Activated CD4-positive, alpha-beta memory T cell treated with anti-CD3 and anti-CD28 coated beads, Interleukin-2, amount 10 ng/mL, durations not matched to agents 7 days and 5 days (primary cell): ENCODE measurements at places on chromosomes 7 and 10. TPM values are rescaled to one million over a fixed set of nuclear protein-coding genes. Genes with fewer than 3 reads are reported as not detected.

The NOLC1 gene
- total RNA-seq, result 57.0 TPM

The SPDYE8 gene
- total RNA-seq, result not detected

The LAMB1 gene
- total RNA-seq, result not detected

The CTNNA3 gene
- total RNA-seq, result 0.78 TPM

The PPP1R17 gene
- not detected for total RNA-seq

The SPACDR gene
- 4.0 TPM for total RNA-seq

The DNAJC12 gene
- total RNA-seq, result 4.1 TPM

The EGR2 gene
- total RNA-seq, result 6.4 TPM

- H3K4me3 ChIP-seq, result no peak overlapping the region
- no peaks in the 10 kb centered on the region for H3K36me3 ChIP-seq
- DNase-seq, result no peak
- H3K27ac ChIP-seq, result no peak overlapping the region
Measured at GRCh38 chr7:1433128-1433920, 25.9 kb downstream of the MICALL2 start.

DNA sequence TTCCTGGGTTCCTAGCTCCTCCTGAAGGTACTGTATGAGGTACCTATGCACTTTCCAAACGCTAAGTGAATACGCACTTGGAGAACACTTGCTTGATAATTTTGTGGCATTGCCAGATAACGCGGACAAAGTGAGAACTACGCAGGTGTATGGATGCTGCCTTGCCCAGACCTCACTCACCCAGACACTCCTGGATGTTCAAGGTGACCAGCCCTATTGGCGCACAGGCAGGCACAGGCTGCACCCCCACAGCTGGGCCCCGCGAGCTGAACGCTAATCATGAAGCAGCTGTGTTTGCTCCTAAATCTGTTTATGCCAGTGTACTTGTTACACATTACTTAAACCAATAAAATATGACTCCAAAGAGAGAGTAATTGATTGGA, 27.3 kb downstream of the DIP2C start:
- DNase-seq, result no peak
- H3K27ac ChIP-seq, result no peak overlapping the region
- peaks cover 6% of the 10 kb centered on the region for H3K4me1 ChIP-seq

GRCh38 chr10:24701447-24701846, 22.2 kb downstream of the ARHGAP21 start:
- peaks cover 22% of the 10 kb centered on the region for H3K4me1 ChIP-seq
- H3K4me3 ChIP-seq, result no peak overlapping the region
- H3K36me3 ChIP-seq, result no peaks in the 10 kb centered on the region
- H3K27me3 ChIP-seq, result no peaks in the 10 kb centered on the region

DNA sequence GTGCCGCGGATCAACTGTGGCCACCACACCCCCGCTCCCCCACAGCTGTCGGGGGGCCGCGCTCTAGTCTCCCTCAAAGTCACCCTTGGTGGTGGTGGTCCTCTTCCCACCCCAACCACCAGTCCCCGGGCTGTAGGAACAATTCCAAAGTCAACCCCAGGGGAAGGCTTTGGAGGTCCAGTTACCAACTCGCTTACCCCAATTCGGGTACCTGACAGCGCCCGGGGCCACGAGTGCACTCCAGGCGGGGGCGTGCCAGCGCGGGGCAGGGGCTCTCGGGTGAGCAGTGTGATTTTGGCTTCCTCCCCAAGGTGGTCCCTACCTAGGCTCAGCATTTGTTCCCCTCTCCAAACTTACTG, 584 bp upstream of the ZMIZ1 start:
- peaks cover 51% of the 10 kb centered on the region for H3K4me1 ChIP-seq
- peaks cover 15% of the 10 kb centered on the region for H3K27me3 ChIP-seq
- peak overlapping the region; percentile 88 for H3K4me3 ChIP-seq
- DNase-seq, result peak; percentile 44
- no peaks in the 10 kb centered on the region for H3K36me3 ChIP-seq

DNA sequence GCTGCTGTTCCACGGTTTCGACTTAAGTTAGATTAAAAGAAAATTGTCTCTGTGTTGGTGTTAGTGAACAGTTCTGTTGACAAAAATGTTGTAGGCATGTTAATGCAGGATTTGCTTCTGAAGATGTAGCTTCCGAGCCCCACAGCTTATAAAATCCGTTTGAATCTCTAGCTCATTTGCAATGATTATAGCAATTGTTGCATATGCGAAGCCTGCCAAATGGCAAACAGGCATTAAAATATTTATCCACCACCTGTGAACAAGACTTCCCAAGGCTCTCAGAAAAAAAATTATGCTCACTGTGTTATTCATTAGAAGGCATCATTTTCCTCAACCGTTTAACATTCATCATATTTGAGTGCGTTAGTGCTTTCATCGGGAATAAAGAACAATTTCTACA, 14.3 kb downstream of the CFAP58 start:
- no peak for DNase-seq
- peaks cover 33% of the 10 kb centered on the region for H3K27me3 ChIP-seq
- peaks cover under 1% of the 10 kb centered on the region for H3K4me1 ChIP-seq
- H3K27ac ChIP-seq, result no peak overlapping the region
- no peak overlapping the region for H3K4me3 ChIP-seq

DNA sequence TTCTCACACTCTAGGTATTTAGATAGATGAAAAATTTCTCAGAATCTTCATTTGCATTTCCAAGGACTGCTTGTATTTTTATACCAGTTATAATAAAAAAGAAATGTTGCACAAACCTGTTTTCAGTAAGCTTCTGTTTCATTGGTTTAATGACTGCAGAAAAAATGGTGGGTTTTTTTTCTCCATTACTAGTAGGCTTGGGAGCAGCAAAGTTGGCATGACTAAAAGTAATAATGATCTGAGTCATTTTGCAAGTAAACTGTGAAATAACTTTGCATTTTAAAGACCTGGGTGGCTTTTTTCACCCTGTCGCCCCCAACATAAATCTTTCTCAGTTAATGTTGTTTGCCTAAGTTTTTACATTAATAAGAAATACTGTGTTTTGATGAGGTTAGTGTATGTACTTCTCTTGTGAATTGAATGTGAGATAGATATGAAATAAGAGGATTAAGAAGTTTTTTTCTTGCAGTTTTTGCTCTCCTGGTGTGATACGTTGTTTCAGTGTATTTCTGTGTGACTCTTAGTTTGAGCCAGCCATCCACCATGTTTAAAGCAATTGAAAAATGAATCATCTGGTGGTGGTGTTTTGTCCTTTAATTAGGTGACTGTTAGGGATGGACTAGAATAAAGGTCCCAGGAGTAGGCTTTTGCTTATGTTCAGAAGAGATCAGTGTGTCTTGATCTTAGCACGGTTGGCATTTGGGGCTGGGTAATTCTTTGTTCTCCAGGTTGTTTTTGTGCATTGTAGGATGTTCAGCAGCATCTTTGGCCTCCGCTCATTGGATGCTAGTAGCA, 1.8 kb downstream of the GNAI1 start:
- H3K27me3 ChIP-seq, result peaks cover 27% of the 10 kb centered on the region
- H3K27ac ChIP-seq, result no peak overlapping the region
- H3K36me3 ChIP-seq, result peaks cover 6% of the 10 kb centered on the region

DNA sequence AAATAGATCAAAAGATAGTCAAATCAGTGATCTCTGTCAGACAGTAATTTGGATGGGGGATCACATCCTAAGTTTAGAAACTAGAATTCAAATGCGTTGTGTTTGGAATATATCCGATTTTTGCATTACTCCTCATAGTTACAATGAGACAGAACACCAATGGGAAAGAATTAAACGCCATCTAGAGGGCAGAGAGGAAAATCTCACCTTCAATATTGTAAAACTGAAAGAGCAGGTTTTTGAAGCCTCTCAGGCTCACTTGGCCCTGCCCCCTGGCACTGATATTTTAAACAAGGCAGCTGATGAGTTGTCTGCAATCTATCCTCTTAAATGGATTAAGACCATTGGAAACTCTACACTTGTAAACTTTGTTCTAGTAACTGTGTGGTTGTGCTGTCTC, 17.7 kb downstream of the FRG2B start:
- no peaks in the 10 kb centered on the region for H3K4me1 ChIP-seq
- H3K27ac ChIP-seq, result no peak overlapping the region
- no peak for DNase-seq
- H3K4me3 ChIP-seq, result no peak overlapping the region

DNA sequence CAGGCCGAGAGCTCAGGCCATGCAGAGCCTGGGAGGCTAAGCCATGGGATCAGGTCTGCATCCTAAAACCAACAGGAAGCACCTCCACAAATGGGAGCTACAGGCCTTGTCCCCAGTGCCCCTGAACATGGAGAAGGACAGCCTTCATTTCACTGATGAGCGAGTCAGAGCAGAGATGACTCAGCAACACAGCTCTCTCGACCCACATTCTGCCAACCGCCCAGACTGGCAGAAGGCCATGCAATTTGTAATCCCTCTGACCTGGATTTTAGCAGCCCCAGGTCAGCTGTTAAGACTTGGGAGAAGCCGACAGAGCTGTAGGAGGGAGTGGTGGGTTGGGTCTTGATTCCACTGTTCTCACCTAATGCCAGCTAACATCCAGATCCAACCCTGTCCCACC, 25.5 kb downstream of the VOPP1 start:
- DNase-seq, result no peak
- no peak overlapping the region for H3K27ac ChIP-seq
- no peaks in the 10 kb centered on the region for H3K27me3 ChIP-seq
- H3K4me3 ChIP-seq, result no peak overlapping the region
- peaks cover 22% of the 10 kb centered on the region for H3K4me1 ChIP-seq

GRCh38 chr10:121323443-121323842, 274.8 kb downstream of the FGFR2 start:
- no peak overlapping the region for H3K4me3 ChIP-seq
- H3K27me3 ChIP-seq, result no peaks in the 10 kb centered on the region
- no peaks in the 10 kb centered on the region for H3K4me1 ChIP-seq
- H3K27ac ChIP-seq, result no peak overlapping the region

DNA sequence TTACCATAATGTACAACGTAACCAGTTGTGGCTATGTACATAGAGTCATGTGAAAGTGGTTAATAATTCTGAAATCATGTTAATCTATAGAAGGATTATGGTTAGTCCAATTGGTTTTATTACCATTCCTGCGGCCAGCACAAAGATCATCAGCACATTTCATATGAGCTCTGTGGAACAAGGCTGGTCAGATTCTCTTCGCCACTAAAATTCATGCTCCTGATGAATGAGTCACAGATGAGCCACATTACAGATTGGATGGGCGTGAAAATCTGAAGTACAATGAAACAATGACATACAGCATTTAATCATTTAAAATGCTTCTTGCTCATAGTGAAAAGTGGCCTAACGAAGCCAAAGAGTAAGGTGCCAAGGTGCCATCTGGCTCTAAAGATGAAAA, 716.2 kb upstream of the PHF14 start:
- no peaks in the 10 kb centered on the region for H3K27me3 ChIP-seq
- no peak overlapping the region for H3K27ac ChIP-seq
- H3K36me3 ChIP-seq, result no peaks in the 10 kb centered on the region
- no peak for DNase-seq
- H3K4me1 ChIP-seq, result no peaks in the 10 kb centered on the region
- no peak overlapping the region for H3K4me3 ChIP-seq

DNA sequence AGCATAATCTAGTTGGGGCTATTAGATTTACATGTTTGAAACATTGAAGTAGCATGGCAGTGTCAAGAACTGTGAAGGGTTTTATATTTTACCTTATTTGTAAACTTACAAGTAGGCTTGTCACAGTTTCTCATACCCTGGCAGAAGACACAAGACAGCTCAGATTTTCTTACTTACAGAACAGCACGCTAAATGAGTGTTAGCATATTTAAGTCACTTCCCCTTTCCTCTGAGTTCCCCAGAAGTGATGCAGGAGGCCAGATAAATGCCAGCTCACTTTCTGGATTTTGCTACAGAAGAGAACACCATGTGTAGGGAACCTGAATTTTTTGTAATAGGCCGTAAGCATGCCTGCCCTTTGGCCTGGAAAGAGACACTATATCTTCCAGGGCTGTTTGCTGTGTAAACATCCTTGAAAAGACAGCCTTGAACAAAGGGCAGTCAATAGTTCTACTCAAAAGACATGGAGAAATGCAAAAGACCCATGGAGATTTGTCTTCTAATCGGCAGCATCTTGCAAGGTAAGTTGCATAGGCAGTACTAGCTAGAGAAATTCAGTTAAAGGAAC, 279.1 kb downstream of the PHF14 start:
- H3K4me3 ChIP-seq, result no peak overlapping the region
- H3K27ac ChIP-seq, result no peak overlapping the region
- no peaks in the 10 kb centered on the region for H3K36me3 ChIP-seq
- H3K27me3 ChIP-seq, result no peaks in the 10 kb centered on the region

GRCh38 chr7:110119883-110120581, 970.9 kb upstream of the LRRN3 start:
- no peak overlapping the region for H3K4me3 ChIP-seq
- H3K27me3 ChIP-seq, result no peaks in the 10 kb centered on the region
- H3K4me1 ChIP-seq, result no peaks in the 10 kb centered on the region
- H3K27ac ChIP-seq, result no peak overlapping the region
- DNase-seq, result no peak

DNA sequence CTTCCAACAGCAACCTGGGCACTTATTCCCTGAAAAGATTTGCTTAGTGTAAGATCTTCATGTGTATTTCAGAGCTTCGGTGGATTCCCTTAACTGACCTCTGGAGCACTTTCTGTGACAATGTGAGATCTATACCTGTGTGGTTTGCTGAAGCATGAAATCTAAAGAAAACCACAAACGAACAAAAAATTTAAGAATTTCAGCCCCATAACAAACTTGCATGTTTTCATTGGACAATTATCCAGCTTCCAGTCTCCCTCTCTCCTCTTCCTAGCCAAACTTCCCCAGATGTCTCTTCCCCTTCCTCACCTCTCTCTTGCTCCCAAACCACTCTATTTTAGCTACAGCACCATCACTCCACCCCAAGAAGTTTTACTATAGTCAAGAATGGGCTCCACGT, 279.9 kb upstream of the SORCS1 start:
- H3K27ac ChIP-seq, result no peak overlapping the region
- H3K4me1 ChIP-seq, result no peaks in the 10 kb centered on the region
- no peak overlapping the region for H3K4me3 ChIP-seq
- H3K36me3 ChIP-seq, result no peaks in the 10 kb centered on the region
- no peaks in the 10 kb centered on the region for H3K27me3 ChIP-seq

DNA sequence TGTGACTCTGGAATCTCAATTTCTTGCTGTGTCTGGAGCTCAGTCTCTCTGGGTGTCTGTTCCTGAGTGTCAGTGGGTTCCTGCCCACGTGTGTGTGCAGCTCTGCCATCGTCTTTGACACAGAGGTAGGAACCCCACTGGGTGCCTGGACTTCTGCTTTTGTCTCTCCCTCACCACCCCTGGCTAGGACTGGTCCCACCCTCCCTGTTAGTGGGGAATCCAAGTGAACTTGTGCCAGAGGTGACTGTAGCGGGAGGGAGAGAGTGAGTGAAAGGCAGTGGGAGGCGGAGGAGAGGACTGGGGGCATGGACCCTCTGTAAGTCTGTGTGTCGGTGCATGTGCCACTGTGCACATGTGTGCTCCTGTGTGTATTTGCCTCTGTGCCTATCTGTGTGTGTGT, 299.9 kb upstream of the ZMIZ1 start:
- H3K27me3 ChIP-seq, result no peaks in the 10 kb centered on the region
